ENCODE measurements at places on chromosomes 7 and 10. TPM values are rescaled to one million over a fixed set of nuclear protein-coding genes. Genes with fewer than 3 reads are reported as not detected.

Gene PRRT4
- not detected for total RNA-seq

GRCh38 chr10:44974628-44975430 lies 3.8 kb downstream of the DEPP1 start:
- DNase-seq, result peak; percentile 39
- H3K4me3 ChIP-seq, result peak overlapping the region; percentile 84
- peaks cover 23% of the 10 kb centered on the region for H3K4me1 ChIP-seq
- peaks cover 3% of the 10 kb centered on the region for H3K27me3 ChIP-seq

DNA sequence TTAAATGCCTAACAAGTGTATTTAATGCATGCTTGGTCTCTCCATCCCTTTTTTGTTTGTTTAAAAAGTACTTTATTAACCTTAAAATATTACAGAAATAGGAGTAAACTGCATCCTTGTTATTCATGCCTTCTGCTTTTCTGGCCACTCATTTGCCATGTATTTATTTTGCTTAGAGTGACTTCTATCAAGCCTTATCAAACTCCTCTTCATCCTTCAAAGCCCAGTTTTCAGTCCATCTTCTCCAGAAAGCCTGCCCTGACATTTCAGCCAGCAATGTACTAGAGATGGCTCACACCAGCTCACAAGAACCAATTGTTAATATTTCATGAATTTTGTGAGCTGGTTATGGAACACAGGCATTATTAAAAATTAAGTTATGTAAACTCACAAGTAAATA lies 82.8 kb downstream of the NHLRC2 start:
- no peaks in the 10 kb centered on the region for H3K36me3 ChIP-seq
- H3K27ac ChIP-seq, result no peak overlapping the region
- H3K4me3 ChIP-seq, result no peak overlapping the region
- no peaks in the 10 kb centered on the region for H3K4me1 ChIP-seq
- peaks cover 22% of the 10 kb centered on the region for H3K27me3 ChIP-seq

Gene TLX1
- not detected for total RNA-seq

Gene TMEM273
- total RNA-seq, result not detected

GRCh38 chr7:3063016-3063753 lies 19.5 kb upstream of the CARD11 start:
- DNase-seq, result no peak
- H3K27me3 ChIP-seq, result no peaks in the 10 kb centered on the region
- H3K36me3 ChIP-seq, result no peaks in the 10 kb centered on the region
- H3K27ac ChIP-seq, result no peak overlapping the region

GRCh38 chr10:36171953-36172940 lies 530.2 kb upstream of the FZD8 start:
- DNase-seq, result peak; percentile 14
- no peaks in the 10 kb centered on the region for H3K27me3 ChIP-seq
- peak overlapping the region; percentile 25 for H3K27ac ChIP-seq
- H3K36me3 ChIP-seq, result no peaks in the 10 kb centered on the region
- H3K4me3 ChIP-seq, result peak overlapping the region; percentile 54

DNA sequence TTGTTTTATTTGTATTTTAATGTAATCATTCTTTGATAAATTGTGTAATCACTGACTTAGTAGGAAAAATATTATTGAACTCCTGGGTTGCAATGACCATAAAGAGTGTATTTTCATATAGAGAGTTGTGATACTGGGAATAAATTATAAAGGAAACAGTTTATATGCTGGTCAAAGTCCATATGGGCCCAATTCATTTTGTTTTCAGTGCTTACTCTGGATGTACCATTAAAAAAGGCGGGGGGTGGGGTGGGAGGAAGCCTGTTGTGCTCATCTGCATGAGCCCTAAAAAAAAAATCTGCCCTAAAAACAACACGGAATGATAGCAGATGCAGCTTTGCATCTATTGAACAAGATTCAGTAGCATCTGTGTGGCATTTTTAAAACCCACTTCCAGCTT lies 114.2 kb downstream of the BTRC start:
- H3K27me3 ChIP-seq, result no peaks in the 10 kb centered on the region
- DNase-seq, result no peak
- H3K4me3 ChIP-seq, result no peak overlapping the region
- H3K27ac ChIP-seq, result no peak overlapping the region
- no peaks in the 10 kb centered on the region for H3K36me3 ChIP-seq

DNA sequence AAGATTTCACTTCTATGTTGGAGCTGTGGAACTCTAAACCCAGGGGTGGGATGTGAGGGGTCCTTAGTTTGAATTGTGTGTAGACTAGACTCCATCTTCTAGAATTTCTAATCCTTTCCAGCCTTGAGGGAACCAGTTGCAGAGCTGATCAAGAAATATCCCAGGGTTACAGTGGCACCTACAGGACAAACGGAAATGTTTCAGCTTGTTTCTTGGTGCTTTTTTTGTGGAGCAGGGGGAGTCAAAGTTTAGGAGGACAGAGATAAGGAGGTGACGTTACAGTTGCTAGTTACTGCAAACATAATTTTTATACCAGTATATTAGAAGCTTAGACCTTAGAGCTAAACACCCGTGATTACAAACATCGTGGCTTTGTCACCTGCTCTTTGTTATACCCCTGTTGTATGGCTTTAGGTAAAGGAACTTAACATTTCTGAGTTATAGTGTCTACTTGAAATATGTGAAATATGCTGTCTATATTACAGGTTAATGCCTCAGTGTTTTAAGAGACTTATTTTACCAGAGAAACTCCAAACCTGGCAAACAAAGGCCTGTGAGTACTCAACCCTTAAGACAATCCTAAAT lies 84.5 kb upstream of the DYNC1I1 start:
- H3K4me3 ChIP-seq, result no peak overlapping the region
- peak; percentile 41 for DNase-seq
- H3K36me3 ChIP-seq, result no peaks in the 10 kb centered on the region
- H3K27me3 ChIP-seq, result peaks cover 5% of the 10 kb centered on the region
- no peak overlapping the region for H3K27ac ChIP-seq

GRCh38 chr10:52632591-52632990 lies 140.0 kb downstream of the MBL2 start:
- H3K4me1 ChIP-seq, result peaks cover 25% of the 10 kb centered on the region
- H3K36me3 ChIP-seq, result no peaks in the 10 kb centered on the region
- peak overlapping the region; percentile 74 for H3K27ac ChIP-seq
- H3K27me3 ChIP-seq, result no peaks in the 10 kb centered on the region
